SK-N-SH (cell line): ENCODE measurements at places on chromosomes 4 and X.
A peak's percentile ranks its signal among the peaks of the same experiment; 100 is the strongest.

- no peak for DNase-seq
These were observed 588.3 kb downstream of the SPRY1 start for GRCh38 chr4:123984886-123985285.

DNA sequence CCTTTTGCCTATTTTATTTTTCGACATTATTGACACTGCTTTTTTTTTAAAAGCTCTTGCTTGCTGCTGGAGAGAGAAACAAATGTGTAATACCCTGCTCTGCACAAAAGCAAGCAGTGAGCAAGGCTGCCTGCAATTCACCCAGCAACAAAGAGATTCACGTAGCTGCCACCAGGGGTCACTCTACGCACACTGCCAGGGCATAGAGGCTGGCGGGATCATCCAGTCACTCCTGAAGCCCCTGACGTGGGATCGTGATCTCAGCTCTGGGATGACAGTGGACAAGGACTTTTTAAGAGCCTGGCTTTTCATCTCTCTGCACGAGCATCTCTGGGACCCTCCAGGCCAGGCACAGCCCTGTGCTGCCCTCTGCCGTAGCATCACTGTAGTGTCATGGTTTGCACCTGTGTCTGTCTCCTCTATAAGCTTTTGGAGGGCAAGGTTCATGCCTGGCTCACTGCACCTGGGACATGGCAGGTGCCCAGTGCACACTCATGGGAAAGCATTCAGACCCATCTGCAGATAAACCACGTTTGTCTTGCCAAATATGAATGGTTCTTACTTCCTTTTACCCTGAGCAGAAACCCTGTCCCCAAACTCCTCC is 19.8 kb downstream of the C4orf50 start:
- peak; percentile 88 for DNase-seq

- DNase-seq = no peak
These were observed 387.8 kb downstream of the DCAF12L2 start for GRCh38 chrX:125778261-125778660.

GRCh38 chrX:130719413-130719812 is 183.6 kb downstream of the ENOX2 start:
- peak; percentile 2 for DNase-seq

GRCh38 chrX:36414056-36414455 is 494.5 kb downstream of the CFAP47 start:
- no peak for DNase-seq

- peak; percentile 11 for DNase-seq
These were observed 888 bp downstream of the RAB28 start for GRCh38 chr4:13483136-13483767.

- no peak for DNase-seq
These were observed 107.4 kb downstream of the CT47B1 start for GRCh38 chrX:120768254-120768653.

GRCh38 chr4:38738940-38739803 is 43.6 kb downstream of the TLR10 start:
- DNase-seq = no peak

GRCh38 chr4:142846108-142846728 is at the start of gene INPP4B:
Gene INPP4B, minus strand, starts transcription at chr4:142846301.
- peak; percentile 77 for DNase-seq

GRCh38 chr4:84878090-84878489 is 88.4 kb downstream of the WDFY3 start:
- DNase-seq = no peak

DNA sequence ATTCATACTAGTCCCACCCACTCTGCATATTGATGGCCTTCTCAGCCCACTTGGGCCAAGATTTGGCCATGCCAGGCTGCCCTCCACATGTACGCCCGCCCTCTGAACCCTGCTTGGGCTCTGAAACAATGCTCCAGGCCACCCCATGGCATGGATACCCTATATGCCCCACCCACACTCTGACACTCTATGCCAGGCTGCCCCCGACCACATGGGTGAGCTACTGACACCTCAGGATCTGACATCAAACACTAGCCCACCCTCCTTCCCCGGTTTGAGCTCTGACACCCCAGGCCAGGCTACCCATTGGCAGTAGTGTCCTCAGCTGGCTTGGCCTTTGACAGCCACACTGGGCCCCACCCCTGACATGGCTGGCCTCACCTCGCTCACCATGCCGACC is 69.5 kb downstream of the HPRT1 start:
- DNase-seq = no peak

- no peak for DNase-seq
These were observed 93.2 kb upstream of the JADE1 start for GRCh38 chr4:128716338-128716737.

DNA sequence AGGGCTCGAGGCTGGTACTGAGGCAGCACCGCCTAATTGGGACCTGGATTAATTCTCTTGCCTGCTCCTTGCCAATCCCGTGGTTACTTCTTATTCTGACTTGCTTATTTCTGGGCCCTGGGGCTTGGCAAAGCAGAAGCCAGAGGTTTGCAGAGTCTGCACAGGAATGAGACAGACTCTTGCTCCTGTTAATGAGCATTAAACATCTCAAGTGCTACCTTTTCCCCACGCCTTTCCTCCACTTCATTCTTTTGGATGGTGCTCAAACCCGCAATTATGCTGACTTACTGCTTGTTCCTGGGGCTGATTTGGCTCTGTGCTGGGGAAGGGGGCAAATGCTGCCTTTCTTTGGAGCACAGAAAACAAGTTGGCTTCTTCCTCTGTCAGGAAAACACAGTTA is 16.5 kb upstream of the STOX2 start:
- DNase-seq = no peak

DNA sequence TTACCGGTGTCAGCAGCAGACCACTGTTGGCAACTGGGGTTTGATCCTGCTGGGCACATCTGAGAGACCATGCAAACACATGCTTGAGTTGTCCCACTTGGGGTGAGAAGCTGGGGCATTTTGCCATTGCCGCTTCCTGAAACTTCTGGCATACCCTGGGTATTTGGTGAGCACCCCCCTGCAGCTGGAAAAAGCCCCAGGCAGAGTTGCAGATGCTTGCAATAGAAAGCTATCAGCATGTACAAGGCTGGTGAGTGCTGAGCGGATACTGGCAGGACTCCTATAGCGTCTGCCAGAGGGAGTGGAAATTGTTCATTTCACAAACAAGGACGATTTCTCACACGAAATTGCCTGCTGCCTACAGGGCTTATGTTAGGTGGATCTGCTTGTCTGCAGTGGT is 32.3 kb downstream of the SUPT20HL1 start:
- DNase-seq = no peak

DNA sequence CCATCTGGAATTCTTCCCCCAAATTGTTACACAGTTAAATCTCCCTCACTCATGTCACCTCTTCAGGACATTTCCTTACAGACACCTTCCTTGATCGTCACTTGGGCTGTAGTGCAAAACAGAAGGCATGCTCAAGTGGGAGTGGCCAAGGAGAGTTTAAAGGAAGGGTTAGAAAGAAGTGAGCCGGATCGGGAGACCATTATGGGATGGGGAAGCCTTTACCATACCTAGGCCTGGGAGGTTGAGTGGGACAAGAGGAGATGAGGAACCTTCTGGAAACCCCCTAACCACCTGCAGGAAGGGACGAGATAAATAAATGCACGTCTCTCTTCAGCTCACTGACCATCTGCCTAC is 102.7 kb downstream of the UCHL1 start:
- DNase-seq = no peak

DNA sequence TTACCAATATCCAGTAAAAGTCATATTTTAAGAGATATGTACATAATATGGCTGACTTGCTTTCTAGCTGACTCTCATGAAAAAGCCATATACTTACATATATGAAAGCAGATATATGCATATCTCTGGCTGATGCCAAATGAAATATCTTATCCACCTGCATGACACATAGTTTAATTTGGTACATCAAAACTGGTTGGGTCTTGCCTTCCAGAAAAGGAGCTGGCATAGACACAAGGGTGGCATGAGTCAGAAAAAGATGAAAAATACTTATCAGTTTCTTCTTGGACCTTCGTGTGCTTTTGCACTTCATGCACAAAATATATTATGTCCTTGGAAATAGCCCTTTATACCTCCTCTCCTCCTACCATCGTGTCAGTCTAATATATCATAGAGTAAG is 32.1 kb downstream of the TIGD4 start:
- DNase-seq = no peak

DNA sequence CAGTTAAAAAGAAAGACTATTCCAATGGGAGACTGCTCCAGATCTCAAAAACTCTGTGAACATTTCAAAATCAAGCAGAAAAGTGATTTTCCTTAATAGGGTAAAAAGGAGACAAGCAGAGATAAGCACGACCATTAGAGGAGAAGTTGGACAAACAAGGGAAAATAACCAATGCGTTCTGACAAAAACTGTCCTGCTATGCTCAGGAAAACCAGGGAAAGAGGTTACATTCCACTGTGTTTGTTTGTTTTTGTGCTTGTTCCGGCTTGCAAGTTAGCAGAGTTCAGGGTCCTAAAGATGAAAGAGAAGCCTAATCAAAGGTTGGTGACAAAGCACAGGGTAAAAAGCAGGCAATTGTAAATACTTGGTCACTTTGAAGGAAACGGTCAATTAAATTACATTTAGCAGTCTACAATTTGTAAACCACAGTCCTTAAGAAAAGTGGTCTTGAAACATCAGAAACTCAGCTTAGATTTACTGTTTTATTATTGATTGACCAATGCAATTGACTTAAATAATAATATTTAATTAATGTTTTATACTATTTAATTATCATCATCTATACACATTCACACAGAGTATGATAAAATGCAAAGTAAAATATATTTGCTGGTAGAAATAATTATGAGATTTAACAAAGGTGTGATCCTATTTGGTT is 186.2 kb upstream of the CPXCR1 start:
- no peak for DNase-seq

GRCh38 chr4:39715788-39716187 is 17.9 kb downstream of the UBE2K start:
- no peak for DNase-seq

GRCh38 chr4:139690419-139690818 is 24.8 kb downstream of the MGST2 start:
- DNase-seq = no peak

GRCh38 chrX:41522671-41523070 is 75.5 kb downstream of the NYX start:
- DNase-seq = no peak

GRCh38 chr4:67035986-67036385 is 509.3 kb downstream of the CENPC start:
- no peak for DNase-seq

DNA sequence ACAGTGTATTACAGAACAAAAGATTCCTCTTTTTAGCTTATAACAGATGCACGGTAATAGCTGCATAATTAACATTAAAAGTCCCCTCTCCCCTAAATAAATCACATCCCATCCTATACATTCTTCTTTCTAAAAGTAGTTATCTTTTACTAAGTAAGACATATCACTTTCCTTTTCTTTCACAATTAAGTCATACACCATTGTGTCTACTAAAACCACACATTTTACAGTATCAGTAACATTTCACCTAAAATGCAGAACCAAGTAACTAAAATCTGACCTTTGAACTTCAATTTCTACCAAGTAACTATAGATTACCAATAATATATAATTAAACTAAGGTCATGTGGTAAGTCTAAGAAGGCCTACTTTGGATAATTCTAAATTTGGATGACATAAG is 14.2 kb downstream of the DHX15 start:
- DNase-seq = no peak

DNA sequence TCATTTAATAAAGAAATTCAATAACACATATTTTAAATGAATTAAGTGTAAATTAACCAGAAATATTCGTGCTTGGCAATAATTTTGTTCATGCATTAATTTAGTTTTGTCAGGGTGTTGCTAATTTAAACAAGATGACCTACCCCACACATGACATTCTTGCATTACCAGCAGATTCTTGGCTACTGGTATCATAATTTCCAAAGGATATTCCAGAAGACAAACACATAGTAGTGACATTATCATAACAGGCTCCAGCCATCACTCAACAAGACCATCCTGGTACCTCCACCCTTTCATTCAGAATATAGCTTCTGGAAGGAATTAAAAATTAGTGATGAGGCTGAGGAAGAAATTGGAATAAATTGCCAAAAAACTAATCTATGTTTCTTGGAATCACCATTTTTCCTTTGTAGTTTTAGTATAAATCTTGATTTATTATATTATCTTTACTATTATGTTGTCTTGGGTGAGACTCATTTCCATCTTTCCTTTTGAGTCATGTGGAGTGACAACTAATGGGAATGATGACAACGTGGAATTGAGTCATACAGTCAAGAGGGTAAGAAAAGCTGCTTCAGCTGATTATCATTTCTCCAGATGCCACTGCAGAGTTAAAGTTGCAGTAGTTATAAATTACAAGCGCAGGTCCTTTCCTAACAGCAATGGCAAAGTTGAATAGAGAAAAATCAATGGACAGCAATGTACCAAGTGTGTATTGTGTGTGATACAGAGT is 30.9 kb upstream of the HHIP start:
- DNase-seq = no peak
